Erythroblast (primary cell): ENCODE measurements at places on chromosomes 6 and 20.

- no peak for DNase-seq
Measured at GRCh38 chr6:49202924-49203536, 260.0 kb downstream of the MMUT start.

- DNase-seq: peak; percentile 74
Measured at GRCh38 chr6:44304282-44305199, 8.6 kb downstream of the AARS2 start.

DNA sequence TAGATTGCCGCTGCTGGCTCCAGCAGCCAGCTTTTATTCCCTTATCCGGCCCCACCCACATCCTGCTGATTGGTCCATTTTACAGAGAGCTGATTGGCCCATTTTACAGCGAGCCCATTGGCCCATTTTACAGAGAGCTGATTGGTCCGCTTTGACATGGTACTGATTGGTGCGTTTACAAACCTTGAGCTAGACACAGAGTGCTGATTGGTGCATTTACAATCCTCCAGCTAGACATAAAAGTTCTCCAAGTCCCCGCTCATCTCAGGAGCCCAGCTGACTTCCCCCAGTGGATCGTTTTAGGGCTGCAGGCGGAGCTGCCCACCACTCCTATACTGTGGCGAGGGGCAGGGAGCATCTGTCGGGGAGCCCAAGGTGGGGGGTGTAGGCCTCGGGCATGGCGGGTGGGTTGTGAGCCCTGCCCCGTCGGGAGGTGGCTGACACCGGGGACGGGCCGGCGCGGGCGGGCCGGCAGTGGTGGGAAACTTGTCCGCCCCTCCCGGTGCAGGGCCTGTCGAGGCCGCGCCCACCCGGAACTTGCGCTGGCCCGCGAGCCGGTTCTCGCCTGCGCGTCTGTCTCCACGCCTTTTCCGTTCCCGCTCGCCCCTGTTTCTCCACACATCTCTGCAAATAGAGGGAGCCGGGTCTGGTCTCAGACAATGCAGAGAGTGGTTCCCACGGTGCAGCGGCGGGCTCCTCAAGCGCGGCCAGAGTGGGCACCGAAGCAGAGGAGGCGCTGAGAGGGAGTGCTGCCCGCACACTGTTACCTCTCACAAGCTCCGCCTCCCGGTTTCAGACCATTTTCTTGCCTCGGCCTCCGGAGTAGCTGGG is 86.1 kb upstream of the STMND1 start:
- peak; percentile 49 for DNase-seq

GRCh38 chr20:53875452-53875851 is 194.9 kb downstream of the BCAS1 start:
- DNase-seq: peak; percentile 18

GRCh38 chr6:7921632-7922092 is 11.1 kb upstream of the TXNDC5 start:
- DNase-seq: peak; percentile 15

- peak; percentile 56 for DNase-seq
Measured at GRCh38 chr6:12024216-12024615, 12.1 kb downstream of the HIVEP1 start.

DNA sequence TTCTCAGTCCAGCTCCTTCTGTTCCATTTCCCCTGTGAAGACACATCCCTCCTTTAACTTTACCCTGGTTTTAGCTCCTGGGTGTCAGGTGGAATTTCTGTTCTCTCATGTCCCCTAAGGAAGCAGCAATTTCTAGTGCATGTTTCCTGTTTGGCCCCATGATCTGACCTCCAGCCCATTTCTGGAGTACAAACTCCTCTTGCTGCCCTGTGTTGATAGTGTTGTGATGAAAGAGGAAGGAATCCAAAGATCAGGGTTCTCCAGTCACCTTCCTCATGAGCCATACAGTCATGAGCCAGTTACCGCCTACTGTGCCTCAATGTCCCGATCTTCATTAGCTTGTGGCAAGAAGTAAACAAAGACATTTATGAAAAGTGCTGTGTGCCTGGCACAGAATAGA is 97.4 kb downstream of the PHACTR1 start:
- no peak for DNase-seq

DNA sequence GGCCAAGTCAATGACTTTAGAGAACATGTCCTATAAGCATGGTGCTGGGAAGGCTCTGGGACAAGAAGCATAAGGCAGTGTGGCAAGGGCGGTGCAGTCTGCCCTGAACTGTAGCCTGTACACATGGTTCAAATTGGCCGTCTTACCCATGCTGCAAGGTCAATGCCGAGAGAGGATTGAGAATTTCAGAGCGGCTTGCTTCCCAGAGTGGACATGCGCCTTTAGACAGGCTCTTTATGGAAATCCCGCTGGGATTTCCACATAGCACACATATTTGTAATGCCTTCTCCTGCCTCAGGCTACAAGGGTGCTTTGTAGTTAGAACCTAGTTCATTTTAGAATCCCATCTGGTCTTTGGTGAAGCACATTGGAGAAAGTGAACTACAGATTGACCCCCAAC is 36.1 kb upstream of the CEP162 start:
- no peak for DNase-seq

DNA sequence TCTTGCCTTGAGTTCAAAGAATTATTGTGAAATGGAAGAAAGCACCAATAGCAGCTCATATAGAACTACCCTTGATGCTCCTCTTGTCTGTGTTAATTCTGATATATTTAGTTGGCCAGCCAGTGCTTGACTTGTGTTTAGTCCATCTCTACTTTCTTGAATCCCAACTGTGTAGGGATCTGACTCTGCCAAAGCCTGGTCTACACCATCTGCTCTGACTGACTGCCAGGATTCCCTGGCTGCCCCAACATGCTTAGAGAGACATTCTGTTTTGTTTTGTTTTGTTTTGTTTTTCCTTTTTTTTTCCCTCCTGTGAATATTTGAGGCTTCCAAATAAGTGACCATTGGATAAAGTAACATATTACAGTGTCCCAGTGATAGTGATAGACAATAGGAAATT is 953.7 kb upstream of the MANEA start:
- DNase-seq: no peak

- no peak for DNase-seq
Measured at GRCh38 chr6:98044151-98044561, 761.1 kb upstream of the MMS22L start.

GRCh38 chr6:166499350-166500163 is 86.9 kb downstream of the RAMACL start:
- no peak for DNase-seq

- DNase-seq: no peak
Measured at GRCh38 chr20:48600470-48600945, 227.3 kb downstream of the PREX1 start.

DNA sequence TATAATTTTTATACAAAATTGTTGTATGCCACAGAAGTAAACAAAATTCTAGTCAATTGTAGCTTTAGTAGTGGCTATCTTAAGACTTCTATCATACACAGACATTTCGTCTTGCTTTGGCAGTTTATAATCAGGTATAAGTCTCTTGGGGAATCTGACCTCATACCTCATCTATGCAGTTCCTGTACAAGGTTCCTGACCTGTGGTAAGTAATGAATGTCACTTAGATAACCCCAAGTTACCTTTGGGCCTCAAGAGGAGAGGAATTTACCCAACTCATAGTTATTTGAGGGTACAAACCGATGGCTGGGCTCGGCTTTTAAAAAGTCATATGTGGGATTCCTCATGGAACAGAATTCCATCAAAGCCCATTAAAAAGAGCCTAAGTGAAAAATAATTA is 58.8 kb upstream of the UNC93A start:
- no peak for DNase-seq

- no peak for DNase-seq
Measured at GRCh38 chr6:124978451-124979293, 16.4 kb downstream of the RNF217 start.

DNA sequence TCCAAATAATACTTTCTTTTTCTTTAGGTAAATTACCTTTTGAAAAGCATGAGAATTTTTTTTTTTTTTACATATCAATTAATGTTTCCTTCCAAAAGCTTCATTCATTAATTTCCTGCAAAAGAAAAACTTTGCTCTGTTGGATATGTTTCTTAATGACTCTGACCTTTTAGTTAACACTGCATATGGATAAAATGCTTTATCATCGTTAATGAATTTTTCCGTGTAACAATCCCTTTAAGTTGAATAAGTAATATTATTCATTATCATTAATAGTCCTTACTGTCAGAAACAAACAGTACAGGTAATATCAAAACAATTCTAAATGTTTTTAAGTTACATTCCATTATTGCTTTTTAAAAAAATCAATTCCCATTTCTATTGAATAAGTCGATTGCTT is 345.1 kb downstream of the SAMD5 start:
- DNase-seq: no peak

- DNase-seq: no peak
Measured at GRCh38 chr6:3518356-3519190, 61.7 kb upstream of the SLC22A23 start.

GRCh38 chr20:58883241-58883691 is 30.8 kb downstream of the GNAS start:
- DNase-seq: no peak

DNA sequence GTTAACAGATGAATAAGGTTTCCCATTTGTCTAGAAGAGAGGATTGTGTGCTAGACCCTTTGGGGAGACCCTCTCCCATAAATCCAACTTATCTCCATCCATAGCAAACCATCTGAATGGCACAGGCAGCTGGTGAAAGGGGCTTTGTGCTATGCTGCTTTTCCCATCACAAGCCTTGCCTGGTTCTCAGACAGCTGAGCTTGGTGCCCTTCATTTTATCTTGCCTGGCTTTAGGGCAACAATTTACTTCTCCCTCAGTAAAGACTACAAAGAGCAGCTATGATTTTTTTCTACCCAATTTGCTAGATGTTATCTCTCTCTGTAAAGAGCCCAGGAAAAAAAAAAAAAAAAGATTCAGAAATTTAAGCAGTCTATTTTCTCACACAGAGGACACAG is 117.0 kb upstream of the COL21A1 start:
- no peak for DNase-seq
